ENCODE measurements at places on chromosomes 11 and 22.

DNA sequence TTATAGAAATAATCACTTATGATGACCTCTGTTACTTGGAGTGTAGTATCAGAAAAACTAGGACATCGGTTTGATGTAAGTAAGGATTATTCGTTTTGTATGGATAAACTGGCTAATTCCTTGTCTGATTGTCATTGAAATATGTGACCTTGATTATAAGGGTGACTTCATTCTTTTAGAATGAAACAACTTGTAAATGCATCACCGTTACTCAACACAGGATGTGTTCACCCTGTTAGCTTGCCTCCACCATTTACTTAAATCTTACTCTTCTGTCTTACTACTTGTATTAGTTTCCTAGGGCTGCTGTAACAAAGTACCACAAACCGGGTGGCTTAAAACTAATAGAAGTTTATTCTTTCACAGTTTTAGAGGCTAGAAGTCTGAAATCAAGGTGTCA, 7.9 kb downstream of the SFI1 start:
- no peak for DNase-seq

DNA sequence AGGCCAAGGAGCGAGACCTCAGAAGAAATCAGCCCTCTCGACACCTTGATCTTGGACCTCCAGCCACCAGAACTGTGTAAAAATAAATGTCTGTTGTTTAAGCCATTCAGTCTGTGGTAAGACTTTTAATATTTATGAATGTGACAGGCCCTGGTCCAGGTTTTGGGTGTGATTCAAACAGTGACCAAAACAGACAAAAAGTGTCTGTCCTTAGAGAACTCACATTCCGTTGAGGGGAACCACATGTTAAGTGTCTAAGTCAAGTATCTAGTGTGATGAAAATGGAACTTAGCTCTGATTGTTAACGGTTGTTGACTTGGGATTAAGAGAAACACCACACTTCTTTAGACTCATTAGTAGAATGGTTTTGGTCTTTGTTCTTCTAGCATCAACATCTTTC, 22.2 kb downstream of the ATXN10 start:
- DNase-seq, result no peak

DNA sequence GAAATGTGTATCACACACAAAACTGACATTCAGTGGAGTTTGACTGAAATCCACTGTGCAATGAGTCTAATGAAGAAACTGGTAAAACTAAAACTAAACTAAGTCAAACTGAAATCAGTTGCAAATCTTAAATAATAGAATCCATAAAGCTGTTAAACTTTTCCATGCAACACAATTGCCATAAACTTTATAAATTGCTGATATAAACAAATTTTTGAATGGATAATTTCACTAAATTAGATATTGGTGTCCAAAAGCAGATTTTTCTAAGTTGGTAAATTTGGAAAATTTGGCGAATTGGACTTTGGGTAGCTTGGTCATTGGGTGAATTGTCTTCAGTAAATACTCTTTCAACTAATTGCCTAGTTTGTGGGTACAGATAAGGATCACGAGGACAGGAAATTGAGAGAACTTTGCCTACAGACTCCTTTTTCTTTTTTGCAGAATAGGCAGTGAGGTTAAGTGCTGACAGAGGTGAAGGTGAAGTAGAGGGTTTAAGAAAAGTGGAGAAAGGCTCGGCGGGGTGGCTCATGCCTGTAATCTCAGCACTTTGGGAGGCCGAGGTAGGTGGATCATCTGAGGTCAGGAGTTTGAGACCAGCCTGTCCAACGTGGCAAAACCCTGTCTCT, 12.8 kb downstream of the MRPL17 start:
- DNase-seq, result no peak

DNA sequence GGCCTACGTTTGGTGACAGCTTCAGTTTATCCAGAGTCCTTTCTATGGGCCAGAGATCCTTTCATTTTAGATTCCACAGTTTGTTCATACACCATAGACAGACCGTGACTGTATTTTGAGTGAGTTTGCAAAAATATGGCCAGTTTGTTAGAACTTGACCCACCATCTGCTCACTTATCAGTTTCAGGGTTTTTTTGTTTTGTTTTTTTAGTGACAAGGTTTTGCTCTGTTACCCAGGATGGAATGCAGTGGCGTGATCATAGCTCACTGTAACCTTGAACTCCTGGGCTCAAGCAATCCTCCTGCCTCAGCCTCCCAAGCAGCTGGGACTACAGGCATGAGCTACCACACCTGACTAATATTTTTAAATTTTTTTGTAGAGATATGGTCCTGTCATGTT, 9.1 kb upstream of the CKAP5 start:
- DNase-seq, result no peak

DNA sequence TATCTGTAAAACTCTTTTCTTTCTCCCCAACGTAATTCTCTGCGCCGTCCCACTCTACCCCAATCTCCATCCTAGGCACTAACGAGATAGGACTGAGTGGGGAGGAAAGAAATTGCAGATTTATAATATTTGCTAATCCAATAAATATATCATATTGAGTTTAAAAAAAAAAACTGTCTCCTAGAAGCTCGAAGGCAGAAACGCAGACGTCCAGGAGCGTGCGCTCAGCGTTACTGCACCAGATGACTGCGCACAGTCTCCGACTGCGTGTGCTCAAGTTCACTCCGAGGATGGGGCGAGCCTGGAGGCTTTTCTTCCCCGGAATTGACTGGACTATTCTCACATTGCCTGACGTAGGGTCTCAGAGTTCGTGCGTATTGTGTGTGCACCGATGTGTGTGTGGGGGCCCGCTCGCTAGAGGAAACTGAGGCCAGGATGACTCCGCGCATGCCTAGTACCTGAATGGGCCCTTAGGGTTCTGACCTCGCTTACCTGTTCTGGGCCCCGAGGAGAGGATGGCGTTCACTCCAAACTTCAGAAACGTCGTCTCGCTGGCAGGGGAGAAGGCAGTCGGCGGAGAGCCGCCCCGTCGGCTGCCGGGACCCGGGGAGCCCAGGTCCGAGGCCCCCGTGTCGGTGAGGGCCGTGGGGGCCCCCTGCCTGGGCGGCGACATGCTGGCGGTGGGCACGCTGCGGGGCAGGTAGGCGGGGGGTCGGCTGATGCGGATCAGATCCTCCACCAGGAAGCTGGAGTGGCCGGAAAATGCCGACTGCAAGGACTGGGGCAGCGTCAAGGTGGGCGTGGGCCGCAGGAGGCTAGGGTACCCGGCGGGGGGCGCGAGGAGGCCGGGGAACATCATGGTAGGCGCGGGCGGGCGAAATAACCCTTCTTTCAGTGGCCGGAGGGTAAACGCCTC, 551 bp downstream of the DBX1 start:
- DNase-seq, result no peak

DNA sequence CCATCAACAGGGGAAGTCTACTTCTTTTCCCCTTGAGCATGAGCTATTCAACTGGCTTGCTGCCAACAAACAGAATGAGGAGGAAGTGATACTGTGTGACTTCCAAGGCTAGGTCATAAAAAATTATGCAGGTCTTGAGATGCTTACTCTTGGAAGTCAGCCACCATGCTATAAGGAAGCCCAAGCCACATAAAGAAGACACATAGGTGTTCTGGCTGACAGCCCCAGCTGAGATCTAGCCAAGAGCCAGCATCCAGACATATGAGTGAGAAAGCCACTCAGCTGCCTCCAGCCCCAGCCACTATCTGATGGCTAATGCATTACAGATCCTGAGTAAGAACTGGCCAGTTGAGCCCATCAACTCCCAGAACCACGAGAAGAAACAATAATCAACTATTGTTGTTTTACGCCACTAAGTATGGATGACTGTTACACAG, 31.0 kb upstream of the PPP2R1B start:
- DNase-seq, result no peak

GRCh38 chr11:70581991-70582885, 183.9 kb downstream of the CTTN start:
- DNase-seq, result no peak

GRCh38 chr11:16945671-16946469, 68.3 kb downstream of the PLEKHA7 start:
- peak; percentile 29 for DNase-seq

DNA sequence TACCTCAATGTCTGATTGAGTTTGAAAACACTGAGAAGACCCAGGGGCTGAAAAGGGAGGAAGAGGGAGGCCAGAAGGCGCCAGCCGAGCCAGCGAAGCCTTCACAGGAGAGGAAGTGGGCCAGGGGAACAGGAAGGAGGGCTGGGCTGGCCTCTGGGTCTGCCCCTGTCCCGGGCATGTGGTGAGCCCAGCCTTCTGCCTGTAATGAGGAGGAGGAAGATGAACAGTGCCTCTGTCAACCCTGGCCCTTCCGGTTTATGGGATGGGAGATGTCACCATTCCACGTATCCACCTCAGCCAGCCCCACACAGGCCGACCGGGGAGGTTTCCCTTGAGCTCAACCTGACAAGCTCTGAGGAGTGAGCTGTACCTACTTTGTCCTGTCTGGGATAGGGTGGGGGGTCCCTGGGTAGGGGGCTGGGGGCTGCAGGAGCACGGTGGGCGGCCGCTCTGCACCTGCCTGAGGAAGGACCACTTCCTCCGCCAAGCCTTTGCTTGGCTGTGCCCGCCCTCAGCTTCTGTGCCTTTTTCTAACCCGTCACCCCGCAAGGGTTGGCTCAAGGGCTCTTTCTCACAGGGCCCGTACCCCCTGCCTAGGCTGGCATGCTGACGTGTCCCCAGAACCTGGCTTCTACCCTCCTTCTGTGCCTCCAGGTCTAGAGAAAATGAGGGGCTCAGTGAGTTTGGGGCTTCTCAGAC, 2.0 kb downstream of the PARVG start:
- peak; percentile 34 for DNase-seq

DNA sequence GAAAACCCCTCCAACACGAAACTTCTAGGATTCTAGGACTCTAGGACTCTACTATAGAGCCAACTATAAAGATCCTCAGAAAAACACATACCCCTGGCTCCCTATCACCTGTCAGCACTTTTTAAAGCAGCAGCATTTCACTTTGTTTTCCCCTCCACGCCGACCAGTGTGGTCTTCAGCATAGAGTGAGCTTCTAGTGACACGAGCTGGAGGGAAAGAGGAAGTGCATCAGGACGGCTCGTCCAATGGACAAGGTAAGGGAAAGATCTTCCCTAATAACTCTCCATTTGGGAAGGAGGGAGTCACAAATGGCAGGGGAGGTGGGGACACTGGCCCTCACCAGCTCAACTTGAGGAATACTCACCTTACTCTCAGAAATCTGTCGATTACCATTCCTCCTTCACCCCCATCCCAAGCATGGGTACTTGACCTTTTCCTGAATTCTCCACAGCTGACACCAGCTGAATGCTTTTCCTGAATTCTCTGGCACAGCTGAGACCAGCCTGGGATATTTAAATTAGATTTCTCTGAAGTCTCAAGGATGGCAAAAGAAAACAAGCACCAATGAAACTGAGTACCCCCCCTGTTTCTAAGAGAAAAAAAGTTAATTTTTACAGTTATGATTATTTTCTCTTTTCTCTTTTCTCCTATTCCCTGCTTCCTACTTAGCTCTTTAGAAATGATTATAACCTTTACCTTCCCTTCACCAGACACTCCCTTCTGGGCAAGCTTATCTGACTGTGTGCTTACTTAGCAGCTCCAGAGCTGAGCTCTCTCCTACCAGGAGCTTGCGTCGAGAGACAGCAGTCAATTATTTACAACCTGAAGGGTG, 33.3 kb upstream of the NNMT start:
- DNase-seq, result no peak

GRCh38 chr22:47267513-47268282, 505.2 kb downstream of the TBC1D22A start:
- no peak for DNase-seq

DNA sequence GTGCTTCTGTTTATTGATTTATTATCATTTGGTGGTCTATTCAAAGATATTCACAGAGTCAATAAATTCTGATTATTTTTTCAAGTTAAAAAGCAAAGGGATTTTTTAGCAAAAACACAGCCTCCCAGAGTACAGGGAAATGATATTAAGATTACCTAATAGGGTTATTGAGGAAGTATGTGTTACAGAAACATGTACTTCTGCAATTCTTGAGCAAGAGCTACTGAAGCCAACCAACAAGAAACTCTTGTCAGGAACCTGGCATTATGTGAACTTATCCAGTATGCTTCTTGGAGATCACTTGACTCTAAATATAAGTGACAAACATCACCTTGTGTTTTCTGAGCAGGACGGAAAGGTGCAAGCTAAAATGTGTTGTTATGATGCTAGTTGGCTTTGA, 42.0 kb upstream of the CARD18 start:
- DNase-seq, result no peak

DNA sequence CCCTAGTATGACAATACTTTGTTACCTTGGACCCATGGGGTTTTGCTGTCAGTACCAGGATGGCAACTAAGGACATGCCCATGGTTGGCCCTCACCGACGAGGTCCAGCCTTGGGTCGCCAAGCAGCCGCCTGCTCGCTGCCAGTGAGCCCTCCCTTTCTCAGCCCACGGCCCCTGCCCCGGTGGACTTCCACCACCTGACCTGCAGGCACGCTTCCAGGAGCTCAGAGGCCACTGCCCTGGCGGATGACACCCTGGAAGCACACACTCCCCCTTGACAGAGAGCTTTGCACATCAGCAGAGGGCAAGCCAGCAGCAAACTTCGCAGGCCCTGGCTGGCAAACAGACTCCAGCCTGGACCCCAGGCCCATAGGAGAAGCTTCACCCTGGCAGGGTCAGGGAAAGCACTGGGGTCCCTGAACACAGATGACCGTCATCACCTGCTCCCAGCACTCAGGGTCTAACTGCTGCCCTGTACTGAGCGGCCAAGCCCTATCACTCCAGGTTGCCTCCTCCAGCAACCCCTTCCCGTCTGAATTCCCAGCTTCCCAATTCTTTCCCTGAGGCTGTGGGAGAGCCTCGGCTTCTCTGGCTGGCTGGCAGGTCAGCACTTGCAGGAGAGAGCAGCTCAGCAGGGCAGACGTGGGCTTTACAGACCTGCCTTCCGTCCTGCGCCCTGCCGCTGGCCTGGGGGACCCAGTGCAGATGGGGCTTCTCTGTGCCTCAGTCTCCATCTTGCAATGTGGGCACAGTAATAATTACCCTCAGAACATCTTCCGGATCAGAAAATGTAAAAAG, 2.7 kb upstream of the PPARA start:
- no peak for DNase-seq

- peak; percentile 43 for DNase-seq
Measured at GRCh38 chr22:37906364-37907008, 389 bp downstream of the MICALL1 start.

DNA sequence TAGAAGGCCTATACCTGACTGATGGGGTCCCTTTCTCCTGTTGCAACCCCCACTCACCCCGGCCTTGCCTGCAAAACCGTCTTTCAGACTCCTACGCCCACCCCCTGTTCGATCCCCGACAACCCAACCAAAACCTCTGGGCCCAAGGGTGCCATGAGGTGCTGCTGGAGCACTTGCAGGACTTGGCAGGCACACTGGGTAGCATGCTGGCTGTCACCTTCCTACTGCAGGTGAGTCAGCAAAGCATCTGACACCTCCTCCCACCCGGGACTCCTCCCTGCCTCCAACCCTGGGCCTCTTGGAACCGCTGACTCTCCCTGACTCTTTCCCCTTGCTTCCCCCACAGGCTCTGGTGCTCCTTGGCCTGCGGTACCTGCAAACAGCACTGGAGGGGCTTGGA, 1.2 kb downstream of the ROM1 start:
- DNase-seq, result peak; percentile 65

All from activated naive CD4-positive, alpha-beta T cell treated with Interleukin-2 at 50 U/mL for 16 hours (primary cell).